Activated CD4-positive, alpha-beta T cell treated with anti-CD3 and anti-CD28 coated beads for 48 hours (primary cell): ENCODE measurements at places on chromosomes 1 and 21.

DNA sequence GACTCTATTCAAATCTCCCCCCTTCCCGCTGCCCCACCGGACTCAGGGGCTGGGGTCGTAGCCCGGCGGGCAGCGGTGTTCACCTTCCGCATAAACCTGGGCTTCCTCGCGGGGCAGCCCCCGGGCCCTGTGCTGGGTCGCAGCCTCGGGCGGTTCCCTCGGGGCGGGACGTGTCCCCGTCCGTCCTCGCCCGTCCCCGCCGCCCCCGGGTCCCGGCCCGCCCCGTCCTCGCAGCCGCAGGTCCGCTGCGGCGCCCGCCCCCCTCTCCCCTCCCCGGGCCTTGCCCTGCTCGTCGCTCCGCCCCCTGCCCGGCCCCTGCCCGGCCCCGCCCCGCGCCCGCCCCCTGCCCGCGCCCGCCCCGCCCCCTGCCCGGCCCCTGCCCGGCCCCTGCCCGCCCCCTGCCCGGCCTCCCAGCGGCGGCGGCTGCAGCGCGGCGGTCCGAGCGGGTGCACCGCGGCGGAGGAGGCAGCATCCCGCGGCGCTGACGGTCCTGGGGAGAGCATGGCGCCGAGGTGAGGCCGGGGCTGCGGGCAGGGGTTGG is at the start of gene COL18A1:
Gene COL18A1, plus strand, starts transcription at position 436 of the 541 bp plus-strand sequence. Its CDS starts 66 bp downstream, at position 502.
- DNase-seq: peak; percentile 46

DNA sequence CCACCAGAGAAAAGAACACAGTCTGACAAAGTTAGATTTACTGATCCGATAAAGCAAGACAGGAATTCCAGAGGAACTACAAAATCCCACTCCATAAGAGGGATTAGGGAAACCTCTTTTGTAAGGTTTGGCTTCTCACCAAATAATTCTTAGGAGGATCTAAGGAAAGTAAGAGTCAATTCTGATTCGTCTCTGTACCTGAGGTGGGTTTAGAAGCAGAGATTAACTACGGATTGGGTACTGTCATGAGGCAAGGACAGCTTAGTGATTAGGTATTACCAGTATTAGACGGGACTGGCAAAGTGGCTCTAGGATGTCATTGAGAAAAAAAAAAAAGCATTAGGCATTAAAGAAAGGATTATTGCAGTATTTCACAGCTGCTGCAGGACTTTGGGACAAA is 371.7 kb upstream of the BRINP3 start:
- no peak for DNase-seq

DNA sequence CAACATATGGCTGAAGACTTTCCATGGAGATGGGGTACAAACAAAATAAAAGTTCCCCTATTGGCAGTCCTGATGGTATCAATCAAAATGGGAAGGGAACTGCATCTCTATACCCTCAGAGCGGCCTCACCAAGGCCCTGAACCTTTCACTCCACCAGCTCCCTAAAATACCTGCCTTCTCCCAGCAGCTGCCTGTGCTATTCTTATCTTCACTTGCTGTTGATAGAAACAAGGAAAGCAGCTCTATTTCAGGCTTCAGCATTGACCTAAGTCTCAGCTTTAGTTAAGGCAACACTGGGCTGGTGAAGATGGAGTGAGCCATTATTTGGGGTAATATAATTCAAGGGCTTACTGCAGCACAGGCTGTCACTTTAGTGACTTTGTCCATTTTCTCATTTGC is 21.7 kb upstream of the PIGC start:
- DNase-seq: no peak

- no peak for DNase-seq
These were observed 6.6 kb downstream of the ADORA1 start for GRCh38 chr1:203133970-203134725.

DNA sequence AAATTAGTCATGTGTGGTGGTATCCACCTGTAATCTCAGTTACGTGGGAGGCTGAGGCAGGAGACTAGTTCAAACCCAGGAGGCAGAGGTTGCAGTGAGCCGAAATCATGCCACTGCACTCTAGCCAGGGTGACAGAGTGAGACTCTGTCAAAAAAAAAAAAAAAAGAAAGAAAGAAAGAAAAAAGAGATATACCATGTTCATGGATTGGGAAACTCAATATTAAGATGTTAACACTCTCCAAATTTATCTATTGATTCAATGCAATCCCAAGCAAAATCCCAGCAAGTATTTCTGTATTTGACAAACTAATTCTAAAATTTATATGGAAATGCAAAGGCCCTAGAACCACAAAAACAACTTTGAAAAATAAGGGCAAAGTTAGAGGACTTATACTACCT is 11.0 kb upstream of the SHISAL2A start:
- no peak for DNase-seq
